Ovary (tissue), 10 donors: ENCODE measurements at places on chromosomes 16 and 17.

DNA sequence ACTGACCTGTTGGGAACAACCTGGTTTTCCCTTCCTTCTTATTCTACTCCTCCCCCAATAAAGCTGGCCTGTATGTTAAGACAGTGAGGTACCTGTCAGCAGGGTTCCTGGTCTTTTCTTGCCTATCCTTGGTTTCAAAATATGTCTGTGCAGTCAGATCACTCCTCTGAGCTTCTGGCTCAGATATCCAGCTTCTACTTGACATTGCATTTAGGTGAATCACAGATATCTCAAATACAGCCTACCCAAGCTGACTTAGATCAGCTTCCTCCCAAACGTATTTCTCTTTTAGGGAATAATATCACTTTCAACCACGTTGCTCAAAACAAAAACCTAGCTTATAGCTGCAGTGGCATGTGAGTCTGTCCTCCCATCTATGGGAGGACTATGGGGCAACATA is 48.7 kb downstream of the TEX14 start:
- DNase-seq = no peak

DNA sequence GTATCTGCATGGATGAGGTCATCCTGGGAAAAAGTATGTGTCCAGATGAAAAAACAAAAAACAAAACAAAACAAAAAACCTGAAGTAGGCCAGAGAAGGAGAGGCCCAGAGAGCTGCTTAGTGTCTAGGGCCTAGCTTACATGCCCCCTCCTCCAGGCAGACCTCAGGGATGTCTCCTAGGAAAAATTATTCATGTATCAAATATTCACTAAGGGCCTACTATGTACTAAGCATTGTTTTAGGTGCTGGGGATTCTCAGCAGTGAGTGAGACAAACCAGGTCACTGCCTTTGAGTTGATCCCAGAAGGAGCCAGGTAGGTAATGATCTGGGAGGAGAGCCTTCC is 49.5 kb downstream of the IRX6 start:
- no peak for DNase-seq

GRCh38 chr17:4480929-4481898 is 17.5 kb upstream of the SPNS2 start:
- DNase-seq = no peak

DNA sequence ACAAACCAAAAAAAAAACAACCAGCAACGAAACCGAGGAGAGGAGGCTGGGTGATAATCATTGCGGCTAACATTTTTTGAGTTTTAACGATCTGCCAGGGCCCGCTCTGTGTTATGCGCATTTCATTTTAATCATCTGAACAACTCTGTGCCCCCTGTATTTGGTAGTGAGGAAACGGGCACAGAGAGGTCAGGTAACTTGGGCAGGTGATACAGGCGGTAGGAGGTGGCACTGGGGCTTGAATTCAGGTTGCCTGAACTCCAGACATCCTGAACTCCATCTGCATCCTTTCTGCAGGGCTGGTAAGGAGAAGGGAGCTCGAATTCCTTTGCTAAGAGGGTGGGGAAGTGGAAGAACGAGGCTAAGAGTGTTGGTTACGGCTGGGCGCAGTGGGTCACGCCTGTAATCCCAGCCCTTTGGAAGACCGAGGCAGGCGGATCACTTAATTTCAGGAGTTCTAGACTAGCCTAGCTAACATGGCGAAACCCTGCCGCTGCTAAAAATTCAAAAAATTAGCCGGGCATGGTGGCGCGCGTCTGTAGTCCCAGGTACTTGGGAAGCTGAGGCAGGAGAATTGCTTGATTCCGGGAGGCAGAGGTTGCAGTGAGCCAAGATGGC is 1.1 kb downstream of the CLUAP1 start:
- peak; percentile 29 for DNase-seq

- no peak for DNase-seq
Measured at GRCh38 chr17:80363120-80363515, 51.8 kb upstream of the ENDOV start.

- DNase-seq = no peak
Measured at GRCh38 chr17:56638591-56639051, 45.1 kb downstream of the NOG start.

DNA sequence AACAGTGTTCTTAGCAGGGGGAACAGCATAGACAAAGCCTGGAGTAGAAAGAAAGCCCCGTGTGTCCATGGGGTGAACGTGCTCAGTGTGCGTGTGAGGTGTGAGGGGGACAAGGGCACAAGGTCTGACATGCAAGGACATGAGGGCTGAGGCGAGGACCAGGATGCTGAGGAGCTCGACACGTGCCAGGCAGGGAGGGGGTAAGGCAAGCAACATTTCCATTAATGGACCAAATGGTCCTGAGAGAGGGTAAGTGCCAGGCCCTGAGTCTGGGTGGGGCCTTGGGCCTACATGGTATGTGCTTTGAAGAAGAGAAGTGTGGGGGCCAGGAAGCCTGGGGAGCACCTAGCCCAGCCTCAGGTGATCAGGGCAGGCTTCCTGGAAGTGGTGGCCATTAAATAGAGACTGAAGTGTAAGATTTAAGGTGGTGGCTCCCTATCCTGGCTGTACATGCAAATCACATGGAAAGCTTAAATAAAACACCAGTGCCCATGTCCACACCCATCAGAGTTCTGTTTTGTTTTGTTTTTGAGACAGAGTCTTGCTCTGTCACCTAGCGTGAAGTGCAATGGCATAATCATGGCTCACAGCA is 29.3 kb downstream of the ADCY7 start:
- DNase-seq = peak; percentile 10

- no peak for DNase-seq
Measured at GRCh38 chr17:66371561-66371960, 69.1 kb downstream of the PRKCA start.

DNA sequence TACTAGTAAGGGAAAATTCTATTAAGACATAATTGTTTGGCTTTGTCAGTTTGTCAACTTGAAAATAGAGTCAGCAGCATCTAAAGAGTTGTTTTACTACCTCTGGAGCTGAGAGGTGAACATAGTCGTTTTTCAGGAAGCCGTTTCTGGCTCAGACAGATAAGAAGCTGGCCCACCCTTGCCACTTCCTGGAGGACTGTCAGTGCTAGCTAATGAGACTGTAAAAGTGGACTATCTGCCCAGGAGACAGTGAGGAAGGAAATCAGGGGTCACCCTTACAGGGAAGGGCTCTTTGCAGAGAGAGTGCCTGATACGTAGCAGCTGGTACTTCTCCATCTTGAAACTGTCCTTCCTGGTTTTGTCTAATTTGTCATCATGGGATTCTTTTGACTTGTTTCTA is 328.7 kb downstream of the WWOX start:
- DNase-seq = no peak

DNA sequence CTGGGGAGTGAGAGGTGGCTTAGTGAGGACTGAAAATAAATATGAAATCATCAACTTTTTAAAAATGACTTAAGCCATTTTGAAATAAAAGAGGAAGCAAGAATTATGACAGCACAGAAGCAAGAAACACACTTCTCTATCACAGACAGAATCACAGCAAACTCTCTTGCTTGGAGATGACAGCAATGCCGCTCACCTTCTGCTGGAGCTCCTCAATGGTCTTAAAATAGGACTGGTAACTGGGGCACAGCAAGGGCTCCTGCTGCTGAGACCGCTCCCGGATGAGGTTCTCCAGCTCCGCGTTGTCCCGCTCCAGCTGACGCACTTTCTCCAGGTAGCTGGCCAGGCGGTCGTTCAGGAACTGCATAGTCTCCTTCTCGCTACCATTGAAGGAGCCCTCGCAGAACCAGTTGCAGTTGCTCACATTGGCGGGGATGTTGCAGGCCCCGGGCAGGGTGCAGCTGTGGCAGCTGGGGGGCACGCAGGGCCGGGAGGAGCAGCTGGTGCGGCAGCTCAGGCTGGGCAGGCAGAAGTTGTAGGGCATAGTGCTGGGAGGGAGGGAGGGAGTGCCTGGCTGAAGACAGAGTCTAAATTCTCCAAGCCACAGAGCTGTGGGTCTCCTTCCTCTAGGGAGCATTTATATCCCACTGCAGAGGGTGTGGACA is at the start of gene KRT31:
Gene KRT31, minus strand, starts transcription at position 613 of the 665 bp plus-strand sequence. Its CDS starts 69 bp downstream, at position 544.
- DNase-seq = no peak

- DNase-seq = no peak
Measured at GRCh38 chr17:80561541-80562114, 17.0 kb downstream of the RPTOR start.

DNA sequence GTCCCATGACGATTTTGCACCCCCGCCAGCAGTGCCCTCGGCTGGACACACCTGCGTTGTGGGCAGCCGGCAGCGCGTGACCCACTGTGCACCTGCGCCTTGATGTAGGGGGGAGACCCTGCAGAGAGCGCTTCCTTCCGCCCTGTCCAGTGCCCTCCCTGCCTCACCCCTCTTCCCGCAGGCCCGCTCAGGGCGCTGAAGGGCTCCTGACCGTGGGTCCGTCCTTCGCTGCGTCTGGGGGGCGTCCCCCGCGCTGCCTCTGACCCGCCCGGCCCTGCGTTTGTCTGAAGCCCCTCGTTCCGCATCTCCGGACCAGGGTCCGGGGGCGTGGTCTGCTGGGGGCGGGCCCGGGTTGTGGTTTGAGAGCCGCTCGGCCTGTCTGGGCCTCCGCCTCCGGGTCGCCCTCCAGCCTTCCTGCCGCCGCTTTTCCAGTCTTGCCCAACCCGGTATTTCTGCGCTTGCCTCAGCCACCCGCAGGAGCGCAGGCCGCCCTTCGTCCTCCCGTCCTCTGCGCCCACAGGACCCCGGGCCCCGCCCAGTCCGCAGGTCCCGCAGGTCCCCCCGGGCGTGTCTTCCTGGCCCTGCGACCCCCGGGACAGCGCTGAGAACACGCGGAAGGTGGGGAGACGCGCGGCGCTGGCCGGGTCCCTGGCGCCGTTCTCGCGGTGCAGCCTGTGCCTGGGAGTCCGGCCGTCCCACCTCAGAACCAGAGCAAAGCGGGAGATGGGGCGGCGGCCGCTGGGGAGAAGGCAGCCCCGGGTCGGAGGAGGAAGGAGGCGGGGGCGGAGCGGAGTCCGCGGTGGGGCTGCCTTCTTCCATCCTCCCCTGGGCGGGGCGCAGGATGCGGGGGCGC is 4.0 kb upstream of the IL17C start:
- DNase-seq = peak; percentile 28

- DNase-seq = no peak
Measured at GRCh38 chr17:76131692-76132573, 9.1 kb downstream of the FOXJ1 start.

- no peak for DNase-seq
Measured at GRCh38 chr17:41211845-41212466, 14.5 kb upstream of the KRTAP9-2 start.

DNA sequence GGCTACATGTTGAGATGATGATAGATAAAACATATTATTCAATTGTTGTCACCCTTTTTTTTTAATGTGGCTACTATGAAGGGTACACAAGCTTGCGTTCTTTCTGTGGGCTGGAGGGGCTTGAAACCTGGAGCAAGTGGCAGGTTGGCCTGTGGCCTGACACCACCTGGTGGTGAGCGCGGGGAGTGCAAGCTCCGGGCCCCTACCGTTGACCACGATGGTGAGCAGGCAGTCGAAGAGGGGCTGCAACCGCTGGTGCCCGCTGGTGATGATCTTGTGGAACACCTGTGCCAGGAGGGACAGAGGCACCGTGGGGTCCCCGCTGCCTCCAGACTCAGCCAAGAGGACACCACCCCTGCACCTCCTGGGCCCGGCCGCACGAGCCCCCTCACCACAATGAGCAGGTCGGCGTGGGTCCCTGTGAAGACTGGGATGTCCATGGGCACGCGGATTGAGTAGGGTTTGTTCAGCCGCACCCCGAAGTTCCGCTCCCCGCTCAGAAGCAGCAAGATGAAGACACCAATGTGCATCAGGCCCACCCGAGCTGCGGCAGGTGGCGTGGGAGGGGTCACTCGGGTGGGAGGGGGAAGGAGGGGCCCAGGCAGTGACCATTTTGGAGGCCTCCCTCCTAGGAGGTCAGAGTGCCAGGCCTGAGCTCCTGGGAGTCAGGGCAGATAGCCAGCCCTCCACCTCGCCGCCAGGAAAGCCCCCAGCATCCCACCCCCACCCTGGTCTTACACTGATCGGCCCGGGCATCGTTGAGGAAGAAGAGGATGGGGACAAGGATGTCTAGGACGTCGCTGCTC is 14.4 kb downstream of the HID1 start:
- peak; percentile 84 for DNase-seq

GRCh38 chr16:364595-365491 is 5.5 kb downstream of the MRPL28 start:
- DNase-seq = no peak

- DNase-seq = no peak
Measured at GRCh38 chr16:56872863-56873391, 7.9 kb downstream of the SLC12A3 start.

GRCh38 chr16:5885521-5885920 is 787.9 kb upstream of the EEF2KMT start:
- DNase-seq = no peak

DNA sequence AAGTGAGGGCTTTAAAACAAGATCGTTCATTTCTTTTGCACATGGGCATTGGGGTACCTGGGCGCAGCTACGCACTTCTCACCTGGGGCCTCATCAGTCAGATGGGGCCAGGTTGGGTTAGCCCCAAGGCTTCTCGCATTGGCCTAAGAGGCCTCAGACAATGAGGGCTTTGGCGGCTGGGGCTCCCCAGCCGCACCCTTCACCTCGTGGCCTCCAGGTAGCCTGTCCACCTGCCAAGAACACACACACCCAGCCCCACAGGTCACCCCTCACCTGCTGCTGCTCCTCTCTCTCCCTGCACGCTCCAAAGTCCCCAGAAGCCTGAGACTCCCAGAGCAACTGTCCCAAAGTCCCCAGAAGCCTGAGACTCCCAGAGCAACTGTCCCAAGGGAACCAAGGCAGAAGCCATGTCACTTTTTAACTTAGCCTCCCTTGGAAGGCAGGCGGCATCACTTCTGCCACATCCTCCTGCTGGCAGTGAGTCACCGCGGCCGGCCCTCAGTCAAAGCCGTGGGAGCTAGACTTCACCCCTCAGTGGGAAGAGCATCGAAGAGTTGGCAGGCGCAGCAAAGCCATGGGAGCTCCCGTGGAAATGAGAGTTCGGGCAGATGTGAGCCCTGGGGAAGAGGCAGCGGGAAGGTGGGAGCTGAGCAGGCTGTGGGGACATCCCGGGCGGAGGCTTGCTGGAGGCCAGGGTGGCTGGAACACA is 78.9 kb upstream of the PLCG2 start:
- DNase-seq = no peak

DNA sequence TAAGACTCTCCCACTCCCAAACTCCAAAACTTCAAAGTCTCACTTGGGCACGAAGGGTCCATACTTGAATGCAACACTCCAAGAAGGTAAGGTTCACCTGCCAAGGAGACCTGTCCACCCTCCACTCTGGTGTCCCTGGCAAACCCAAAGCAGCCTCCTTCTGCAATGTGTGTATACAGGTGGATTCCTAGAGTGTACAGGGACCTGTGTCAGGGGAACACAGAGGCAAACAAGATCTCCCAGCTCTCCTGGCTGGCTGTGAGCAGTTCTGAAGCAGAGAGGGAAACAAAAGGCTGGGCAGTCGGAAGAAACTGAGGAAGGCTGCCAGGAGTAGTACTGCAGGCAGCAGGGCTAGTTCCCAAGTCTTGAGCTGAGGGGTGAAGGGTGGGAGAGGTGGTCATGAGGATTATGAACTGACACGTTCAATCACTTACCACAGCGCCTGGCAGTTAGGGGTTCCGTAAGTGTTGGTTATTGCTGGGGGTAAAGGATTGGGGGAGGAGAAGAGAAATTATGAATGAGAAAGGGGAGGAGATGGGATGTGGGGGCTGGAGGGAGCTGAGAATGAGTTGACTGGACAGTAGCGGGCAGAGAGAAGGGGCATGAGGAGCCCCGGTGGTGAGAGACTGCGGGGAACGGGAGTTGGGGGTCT is 795 bp downstream of the KCTD13 start:
- no peak for DNase-seq

GRCh38 chr17:59838052-59838916 is 54.5 kb downstream of the TUBD1 start:
- no peak for DNase-seq
